HFFc6 (cell line): ENCODE measurements at places on chromosomes 13 and 19. TPM values are rescaled to one million over a fixed set of nuclear protein-coding genes. Genes with fewer than 3 reads are reported as not detected.

DNA sequence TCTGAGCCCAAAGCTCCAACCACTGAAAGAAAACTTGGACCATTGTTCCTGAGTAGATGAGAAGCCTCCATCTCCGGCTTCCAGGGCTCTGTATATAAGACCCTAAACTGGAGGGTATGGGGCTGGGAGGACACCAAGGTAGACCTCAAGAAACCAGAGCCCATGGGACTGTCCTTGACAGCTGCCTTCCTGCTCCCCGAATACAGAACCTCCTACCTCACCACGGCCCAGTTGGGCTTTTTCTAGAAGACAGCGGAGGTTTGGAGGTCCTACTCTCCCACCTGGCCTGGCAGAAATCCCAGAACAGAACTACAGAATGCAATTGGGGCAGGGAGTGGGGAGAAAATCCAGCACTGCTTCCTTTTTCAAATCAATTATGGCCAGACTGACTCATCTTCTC is 177.3 kb upstream of the ZNF507 start:
- no peak for DNase-seq

GRCh38 chr19:35272122-35272719 is 3.5 kb downstream of the USF2 start:
- DNase-seq = no peak

DNA sequence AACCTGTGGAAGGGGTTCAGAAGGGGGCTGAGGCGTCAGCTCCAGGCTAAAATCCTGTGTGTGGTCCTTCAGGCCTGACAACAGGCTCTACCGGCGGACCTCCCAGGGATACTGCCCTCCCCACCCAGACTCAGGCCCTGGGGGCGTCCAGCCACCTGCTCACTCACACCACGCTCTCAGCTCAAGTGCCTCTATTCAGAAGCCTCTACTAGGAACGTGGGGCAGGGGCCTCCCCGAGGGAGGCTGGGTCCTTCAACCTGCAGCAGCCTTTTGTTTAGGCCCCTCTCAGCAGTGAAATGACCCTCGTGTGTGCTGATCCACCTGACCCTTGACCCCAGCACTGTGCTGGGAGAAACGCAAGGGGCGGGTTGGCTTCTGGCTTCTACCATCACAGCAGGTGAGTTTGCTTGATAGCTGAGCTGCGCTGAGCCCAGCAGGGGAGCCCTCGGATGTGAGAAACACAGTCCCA is 10.6 kb downstream of the PLPP2 start:
- no peak for DNase-seq

GRCh38 chr13:112477070-112477619 is 101.0 kb downstream of the SPACA7 start:
- DNase-seq = no peak

- DNase-seq = no peak
These were observed 853.0 kb downstream of the SLITRK6 start for GRCh38 chr13:84946192-84946591.

- no peak for DNase-seq
These were observed 35.6 kb downstream of the TNFRSF19 start for GRCh38 chr13:23605831-23606230.

GRCh38 chr13:75704927-75705288 is 68.8 kb downstream of the LMO7 start:
- no peak for DNase-seq

DNA sequence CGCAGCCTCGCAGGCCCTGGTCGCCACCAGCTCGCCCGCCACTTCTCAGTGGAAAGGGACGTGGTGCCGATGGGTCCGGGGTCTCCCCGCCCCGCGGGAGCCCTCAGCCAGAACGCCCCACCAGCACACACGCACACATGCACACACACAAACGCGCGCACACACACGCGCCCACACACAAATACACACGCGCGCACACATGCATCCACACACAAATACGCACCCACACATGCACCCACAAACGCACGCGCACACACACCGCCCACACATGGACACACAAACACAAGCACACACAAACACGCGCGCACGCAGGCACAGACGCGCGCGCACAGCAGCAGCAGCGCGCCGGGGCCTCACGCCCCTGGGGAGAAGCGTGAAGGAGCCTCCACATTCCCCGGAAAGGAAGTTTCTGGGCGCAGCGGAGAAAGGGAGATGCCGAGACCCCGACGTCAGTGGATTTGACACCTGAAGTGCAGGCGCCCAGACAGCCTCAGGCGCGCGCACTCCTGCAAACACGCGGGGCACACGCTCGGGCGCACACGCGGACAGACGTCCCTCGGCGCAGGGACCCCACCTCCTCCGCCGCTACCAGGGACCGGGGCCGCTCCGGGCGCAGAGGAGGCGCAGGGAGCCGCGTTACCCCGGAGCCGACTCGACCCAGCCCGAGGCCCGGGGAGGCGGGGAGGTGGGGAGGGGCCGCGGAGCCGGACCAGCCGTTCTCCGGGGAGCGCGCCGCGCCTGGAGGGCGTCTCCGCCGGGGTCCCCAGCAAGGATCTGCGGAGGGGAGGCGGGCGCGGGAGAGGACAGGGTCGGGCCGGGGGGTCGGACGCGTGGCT is 622 bp downstream of the RASA3 start:
- no peak for DNase-seq

DNA sequence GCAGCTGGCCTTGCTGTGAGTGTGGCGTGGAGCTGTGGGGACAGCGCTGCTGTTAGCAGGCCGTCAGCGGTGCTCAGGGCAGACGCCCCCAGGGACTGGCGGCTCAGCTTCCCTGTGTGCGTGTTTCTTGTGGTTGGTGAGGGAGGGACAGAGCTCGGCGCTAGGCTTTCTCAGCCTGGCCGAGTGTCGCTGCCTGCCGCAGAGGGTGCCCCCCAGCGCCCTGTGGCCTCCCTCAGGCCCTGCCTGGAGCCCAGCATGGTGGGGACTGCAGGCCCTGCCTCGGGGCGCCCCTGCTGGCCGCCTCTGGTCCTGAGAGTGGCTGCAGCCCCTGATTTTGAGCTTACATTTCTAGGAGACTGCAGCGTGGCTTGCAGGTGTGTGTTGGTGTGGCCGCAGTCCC is 35.5 kb downstream of the DOT1L start:
- no peak for DNase-seq

DNA sequence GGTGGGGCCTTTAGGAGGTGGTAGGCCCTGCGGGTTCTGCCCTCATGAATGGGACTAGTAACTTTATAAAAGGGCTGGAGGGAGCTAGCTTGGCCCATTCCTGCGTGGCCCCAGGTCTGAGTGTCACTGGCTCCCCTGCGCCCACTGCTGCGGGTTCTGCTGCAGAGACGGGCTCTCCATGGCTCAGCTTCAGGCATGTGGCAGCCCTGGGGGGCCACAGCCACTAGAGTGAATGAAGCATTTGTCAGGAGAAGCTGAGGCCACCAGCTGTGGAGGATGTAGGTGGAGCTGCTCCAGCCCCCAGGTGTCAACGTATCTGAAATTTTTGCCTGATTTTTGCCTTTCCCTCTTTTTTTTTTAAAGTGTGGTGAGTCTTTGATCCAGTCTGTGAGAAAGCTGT is 119.1 kb downstream of the SOX1 start:
- DNase-seq = no peak

- no peak for DNase-seq
These were observed 88.5 kb downstream of the LRCH1 start for GRCh38 chr13:46641274-46642081.

DNA sequence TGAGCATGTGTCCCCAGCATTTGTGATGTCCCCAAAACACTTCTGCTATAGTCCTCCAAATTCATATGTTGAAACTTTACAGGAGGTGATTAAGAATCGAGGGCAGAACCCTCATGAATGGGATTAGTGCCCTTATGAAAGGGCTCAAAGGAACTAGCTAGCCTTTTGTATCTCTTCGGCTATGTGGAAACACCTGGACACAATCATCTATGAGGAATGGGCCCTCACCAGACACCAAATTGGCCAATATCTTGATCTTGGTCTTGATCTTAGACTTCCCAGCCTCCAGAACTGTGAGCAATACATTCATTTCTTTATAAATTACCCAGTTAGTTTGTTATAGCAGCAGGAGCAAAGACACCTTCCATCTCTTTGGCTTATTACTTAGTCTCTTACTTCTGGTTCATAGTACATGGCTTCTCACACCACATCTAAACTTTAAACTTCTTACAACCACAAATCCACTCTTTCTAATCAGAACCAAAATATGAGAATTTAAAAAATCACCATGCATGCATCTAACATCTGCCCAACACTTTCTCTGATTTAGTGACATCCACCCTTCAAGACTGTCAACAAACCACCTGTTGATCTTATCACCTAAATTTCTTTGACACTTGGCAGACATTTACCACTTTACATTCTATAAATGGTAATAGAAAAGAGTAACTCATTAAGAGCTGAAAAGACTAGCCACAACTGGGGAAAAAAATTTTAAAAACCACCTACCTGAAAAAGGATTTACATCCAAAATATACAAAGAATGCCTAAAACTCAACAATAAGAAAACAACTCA is 6.7 kb upstream of the SERPINE3 start:
- DNase-seq = no peak

GRCh38 chr13:113491418-113491883 is 940 bp upstream of the DCUN1D2 start:
- peak; percentile 10 for DNase-seq

CEACAM8 gene
- total RNA-seq = not detected in 3 replicates

PRSS57 gene
- total RNA-seq = not detected in 2 replicates

FGF22 gene
- 0.23 TPM in 1 of 3 replicates, not detected in the others for total RNA-seq

MAP4K1 gene
- 0.29 to 0.41 TPM in 2 of 3 replicates, not detected in the other for total RNA-seq
